ENCODE measurements at places on chromosomes 12 and 14.

GRCh38 chr12:109878749-109879148 is 1.6 kb downstream of the GLTP start:
- no peak for DNase-seq

GRCh38 chr12:51222461-51222860 is 4.6 kb upstream of the POU6F1 start:
- no peak for DNase-seq

DNA sequence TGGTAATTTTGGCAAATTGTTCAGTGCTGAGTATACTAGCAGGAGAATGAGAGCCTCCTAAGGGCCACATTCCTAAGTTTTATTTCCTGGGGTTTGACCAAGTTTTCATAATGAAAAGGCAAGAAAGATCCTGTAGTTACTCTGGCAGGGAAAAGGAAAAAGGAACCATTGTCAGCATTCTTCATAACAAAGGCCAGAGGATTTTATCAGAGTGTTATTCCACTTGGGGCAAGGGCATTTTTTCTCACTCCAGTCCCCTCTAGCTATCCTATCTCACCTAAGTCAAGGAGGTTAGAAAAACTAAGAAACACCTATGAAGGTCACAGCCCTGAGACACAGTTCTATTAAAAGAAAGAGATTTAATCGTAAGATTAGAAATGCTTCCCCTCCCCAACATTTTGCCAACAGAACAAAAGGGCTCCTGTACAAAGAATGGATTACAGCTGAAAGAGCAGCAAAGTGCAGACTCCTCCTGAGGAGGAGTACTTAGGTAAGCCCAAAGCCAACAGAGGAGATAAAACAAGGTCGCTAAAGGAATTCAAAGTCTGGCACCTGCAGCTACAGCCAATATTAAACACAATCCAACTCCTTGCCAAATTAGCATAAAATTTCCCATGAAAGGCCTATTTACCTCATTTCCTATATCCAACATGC is 162.4 kb downstream of the GALC start:
- no peak for DNase-seq

DNA sequence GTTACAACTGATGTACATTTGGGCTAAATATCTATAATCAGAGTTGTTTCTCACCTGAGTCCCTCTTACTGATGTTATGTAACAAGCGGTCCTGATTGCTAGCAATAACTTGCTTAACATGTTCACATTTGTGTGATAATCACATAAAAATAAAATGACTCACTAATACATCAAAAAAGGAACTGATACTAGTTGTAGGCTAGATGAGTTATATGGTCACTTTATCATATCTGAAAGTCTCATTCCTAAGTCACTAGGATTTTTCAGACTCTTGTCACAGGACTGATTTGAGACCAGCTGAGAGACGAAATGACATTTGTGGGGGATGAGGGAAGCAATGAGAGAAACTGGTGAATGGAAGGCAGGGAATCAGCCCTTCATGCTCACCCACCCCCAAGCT is 34.3 kb downstream of the NKX2-1 start:
- DNase-seq = no peak

- DNase-seq = no peak
Observed at GRCh38 chr12:38424436-38424835, 107.9 kb downstream of the ALG10B start.

DNA sequence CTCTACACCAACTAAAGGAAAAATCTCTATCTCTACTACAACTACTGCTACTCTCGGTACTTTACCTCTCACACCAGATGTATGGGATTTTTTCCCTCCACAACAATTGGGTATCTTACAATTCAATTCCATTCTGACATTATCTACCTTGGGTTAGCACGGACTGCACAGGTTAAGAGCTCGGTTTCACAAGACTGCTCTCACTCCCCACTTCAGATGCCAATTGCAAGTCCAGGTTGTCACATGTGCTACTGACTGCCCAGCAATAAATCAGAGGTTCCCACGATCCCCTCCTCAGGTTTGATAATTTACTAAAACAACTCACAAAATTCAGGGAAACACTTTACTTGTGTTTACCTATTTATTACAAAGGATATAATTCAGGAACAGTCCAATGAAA is 58.0 kb downstream of the OVCH1 start:
- no peak for DNase-seq

- no peak for DNase-seq
Observed at GRCh38 chr12:16118586-16118985, 158.9 kb downstream of the SLC15A5 start.

DNA sequence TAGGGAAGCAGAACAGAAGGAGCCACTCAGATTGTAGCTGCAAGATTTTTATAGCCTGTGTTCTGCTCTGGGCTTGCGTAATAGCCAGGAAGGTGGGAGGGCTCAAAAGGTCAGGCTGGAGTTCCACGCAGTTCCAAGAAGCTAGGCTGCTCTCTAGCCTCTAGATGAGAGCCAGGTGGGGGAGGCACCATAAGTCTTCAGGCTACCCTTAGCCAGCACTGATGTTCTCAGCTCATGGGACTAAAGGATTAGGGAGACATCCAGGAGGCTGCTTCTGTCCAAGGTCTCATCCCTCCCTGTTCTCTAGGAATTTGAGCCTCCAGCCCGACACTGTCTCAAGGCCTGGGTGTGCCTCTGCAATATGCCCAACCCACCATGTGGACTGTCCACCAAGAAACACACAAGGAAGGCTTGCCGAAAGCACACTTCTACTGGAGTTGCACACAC is 1.7 kb downstream of the LMBR1L start:
- DNase-seq = no peak

DNA sequence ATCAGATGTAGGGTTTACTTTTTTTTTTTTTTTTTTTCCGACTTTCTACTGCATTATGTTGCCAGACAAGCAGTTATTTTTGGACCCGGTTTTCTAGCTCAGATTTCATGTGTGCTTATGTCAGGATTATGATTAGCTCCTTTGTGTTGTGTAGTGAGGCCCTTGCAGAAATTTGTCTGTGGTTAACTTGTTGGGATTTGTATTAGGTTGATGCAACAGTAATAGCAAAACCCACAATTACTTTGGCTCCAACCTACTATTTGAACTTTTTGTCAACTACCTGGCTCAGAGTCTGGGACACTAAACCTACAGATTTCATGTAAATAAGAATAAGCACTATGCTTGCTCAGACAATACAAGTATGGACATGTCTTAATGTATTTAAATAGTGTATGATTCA is 44.1 kb upstream of the KCNJ8 start:
- DNase-seq = no peak

DNA sequence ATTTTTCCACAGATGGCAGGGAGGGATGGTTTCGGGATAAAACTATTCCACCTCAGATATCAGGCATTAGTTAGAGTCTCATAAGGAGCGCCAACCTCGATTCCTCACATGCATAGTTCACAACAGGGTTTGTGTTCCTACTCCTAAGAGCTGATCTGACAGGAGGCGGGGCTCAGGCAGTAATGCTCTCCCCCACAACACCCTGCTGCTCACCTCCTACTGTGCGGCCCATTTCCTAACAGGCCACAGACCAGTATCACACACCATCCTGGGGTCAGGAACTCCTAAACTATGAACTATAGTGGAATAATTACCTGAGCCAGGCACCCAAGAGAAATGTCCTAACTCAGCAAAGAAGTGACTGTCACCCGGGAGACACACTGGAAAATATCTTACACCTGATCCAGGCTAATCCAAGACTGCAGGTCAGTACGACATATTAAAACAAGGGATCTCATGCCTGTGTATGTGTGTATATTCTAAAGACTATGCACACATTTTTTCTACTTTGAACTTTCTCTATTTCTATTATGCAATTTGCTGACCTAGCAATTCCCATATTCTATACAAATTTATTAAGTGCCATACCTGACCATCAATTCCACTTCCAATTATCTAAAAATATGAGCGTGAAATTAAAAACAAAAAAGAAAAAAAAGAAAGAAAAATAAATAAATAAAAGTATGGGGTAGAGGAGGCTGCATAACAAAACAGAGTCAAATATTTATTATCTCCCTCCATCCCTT is 4.7 kb downstream of the NAA25 start:
- DNase-seq = no peak

DNA sequence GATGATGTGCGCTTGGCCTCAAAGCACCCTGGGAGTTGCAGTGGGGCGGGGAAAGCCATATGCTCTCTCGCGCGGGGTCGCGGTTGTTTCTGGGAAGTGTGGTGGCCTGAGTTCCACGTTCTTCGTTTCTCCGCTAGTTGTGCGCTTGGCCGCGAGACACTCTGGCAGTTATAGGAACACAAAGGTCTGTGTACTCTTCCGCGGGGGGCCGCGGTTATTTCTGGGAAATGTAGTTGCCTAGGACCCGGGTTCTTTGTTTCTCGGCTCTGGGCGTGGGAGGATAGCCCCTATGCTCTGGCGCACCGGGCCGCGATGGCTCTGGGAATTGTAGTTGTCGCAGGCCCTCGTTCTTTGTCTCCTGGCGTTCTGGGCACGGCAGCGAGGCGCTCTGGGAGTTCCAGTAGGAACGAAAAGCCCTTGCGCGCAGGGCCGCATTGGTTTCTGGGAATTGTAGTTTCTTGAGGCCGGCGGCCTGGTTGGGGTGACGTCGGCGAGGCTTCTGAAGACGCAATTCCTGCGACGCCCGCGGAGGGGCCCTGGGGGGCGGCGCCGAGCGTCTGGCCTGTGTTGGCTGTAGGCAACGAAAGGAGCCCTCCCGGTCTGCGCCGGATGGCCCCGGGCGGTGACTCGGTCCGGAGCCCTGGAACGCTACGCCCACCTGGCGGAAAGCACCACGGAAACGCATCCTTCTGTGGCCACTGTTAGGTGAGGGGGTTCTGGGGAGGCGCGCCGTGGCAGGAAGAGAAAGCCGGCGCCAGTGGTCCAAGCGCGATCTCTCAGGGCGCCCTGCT is at the start of gene ZNF140:
ZNF140 (plus strand) TSS at position 556 of the 791 bp plus-strand sequence. CDS start 398 bp downstream, outside the sequence.
- peak; percentile 83 for DNase-seq

DNA sequence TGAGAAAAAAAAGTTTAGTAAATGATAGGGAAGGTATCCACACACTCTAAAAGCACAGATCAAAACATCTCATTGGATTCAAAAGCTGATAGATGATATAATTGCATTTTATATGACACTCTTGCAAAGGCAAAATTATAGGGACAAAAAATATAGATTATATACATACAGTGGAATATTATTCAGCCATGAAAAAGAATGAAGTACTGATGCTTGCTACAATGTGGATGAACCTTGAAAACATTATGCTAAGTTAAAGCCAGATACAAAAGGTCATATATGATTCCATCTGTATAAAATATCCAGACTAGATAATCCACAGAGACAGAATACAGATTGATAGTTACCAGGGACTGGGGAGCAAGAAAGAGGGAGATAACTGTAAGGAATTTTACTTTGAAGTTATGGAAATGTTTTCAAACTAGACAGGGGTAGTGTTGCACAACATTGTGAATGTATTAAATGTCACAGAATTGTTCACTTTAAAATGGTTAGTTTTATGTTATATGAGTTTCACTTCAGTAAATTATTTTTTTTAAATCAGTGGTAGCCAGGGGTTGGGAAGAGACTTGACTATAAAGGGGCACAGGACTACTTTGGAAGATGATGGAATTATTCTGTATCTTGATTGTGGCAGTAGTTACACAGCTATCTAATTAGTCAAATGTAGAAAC is 41.7 kb upstream of the CDKN3 start:
- no peak for DNase-seq

DNA sequence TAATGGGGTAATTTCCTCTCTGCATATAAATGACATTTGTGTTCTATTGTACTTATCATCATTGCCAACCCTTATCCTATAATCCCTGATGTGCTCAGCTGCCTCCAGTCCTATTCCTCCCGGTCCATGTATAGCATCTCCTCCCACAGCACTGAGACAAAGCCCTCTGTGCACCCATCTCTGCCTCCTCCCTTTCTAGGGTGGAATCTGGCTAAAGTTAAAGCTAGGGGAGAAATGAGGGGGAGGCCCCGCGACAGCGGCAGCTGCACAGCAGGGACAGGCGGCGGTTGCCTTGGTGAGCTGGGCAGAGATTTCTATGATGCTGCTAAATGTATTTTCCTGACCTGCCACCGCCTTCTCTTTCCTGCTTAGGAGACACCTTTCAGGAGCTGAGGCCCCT is 12.8 kb upstream of the ZDHHC22 start:
- no peak for DNase-seq

All from activated CD8-positive, alpha-beta memory T cell treated with anti-CD3 and anti-CD28 coated beads for 1 hour (primary cell).